ENCODE measurements at places on chromosomes 12 and 14.
A peak's percentile ranks its signal among the peaks of the same experiment; 100 is the strongest.

DNA sequence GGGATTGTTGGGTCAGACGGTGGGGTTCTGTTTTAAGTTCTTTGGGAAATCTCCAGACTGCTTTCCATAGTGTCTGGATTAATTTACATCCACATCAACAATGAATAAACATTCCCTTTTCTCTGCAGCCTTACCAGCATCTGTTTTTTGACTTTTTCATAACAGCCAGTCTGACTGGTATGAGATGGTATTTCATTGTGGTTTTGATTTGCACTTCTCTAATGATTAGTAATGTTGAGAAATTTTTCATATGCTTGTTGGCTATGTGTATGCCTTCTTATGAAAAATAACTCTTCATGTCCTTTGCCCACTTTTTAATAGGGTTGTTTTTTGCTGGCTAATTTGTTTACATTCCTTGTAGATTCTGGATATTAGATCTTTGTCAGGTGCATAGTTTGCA is 140.8 kb upstream of the CNTN1 start:
- no peak for DNase-seq

GRCh38 chr14:44970907-44971306 is 8.9 kb downstream of the TOGARAM1 start:
- no peak for DNase-seq

DNA sequence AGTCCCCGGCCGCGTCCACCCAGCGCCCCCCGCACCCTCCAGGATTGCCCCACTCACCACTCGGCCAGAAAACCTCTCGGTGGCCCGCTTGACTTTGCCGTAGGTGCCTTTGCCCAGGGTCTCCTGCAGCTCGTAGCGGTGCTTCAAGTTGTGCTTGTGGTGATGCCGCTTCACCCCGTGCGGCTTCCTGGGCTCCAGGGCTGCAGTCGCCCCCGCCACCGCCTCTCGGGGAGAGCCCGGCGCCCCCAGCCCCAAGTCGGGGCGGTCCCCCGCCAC is 459 bp downstream of the NUAK1 start:
- no peak for DNase-seq

GRCh38 chr14:26709019-26709418 is 111.2 kb upstream of the NOVA1 start:
- DNase-seq, result no peak

GRCh38 chr12:120455302-120455701 is 9.1 kb downstream of the GATC start:
- DNase-seq, result no peak

- peak; percentile 80 for DNase-seq
These were observed 1181.2 kb downstream of the VRK1 start for GRCh38 chr14:97978341-97978740.

DNA sequence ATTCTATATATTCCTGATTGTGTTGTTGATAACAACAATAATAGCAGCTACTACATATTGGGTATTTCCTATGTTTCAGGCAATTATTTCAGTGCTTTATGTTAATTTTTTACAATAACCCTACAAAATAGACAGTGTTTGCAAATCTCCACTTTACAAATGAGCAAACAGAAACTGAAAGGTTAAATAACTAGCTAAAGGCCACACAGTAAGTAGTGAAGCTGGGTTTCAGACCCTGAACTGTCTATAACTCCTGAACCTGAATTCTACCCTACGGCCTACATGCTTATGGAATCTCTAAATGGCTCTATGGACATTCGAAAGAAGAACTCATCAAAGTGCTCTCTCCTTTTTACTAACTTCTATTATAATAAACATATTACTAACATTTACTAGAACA is 19.7 kb upstream of the NUDT4 start:
- DNase-seq, result no peak

DNA sequence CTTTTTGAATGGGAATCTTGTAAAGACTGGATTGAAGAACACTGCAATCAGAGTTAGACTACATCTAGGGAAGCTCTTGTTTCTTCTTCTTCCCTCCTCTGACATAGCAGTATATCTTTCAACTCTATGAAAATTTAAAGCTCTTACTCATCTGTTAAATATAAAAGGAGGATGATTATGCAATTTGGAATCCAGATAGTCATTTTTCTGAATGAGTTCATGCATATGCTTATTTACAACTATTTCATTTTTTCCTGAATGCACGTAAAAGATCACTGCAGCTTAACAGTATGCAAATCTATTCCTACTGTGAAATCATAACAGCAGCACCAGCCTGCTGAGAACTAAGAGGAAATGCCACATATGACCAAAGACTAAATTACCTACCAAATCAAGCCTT is 133.5 kb upstream of the TMCC3 start:
- no peak for DNase-seq

DNA sequence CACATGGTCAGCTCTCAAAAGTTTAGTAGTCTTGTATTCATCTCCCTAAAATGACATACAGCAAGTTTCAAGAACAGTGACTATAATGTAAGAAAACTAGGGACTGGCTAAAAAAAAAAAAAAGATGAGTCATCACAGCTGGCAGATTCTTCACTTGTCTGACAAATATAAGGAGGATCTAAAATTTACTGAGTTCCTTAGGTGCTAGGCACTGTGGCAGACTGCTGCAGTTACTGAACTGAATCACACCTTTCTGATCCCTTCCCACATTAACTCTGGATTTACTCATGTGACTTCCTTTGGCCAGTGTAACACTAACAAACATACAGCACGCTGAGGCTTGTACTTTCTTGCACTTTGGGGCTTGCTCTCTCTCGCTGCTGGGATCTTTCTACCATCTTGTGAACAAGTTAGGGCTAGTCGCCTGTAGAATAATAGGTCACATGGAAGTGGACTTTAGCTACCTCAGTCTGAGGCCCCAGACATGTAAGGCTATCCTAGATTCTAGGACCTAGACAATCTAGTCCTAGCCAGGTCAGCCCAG is 32.1 kb downstream of the BAZ1A start:
- DNase-seq, result no peak

DNA sequence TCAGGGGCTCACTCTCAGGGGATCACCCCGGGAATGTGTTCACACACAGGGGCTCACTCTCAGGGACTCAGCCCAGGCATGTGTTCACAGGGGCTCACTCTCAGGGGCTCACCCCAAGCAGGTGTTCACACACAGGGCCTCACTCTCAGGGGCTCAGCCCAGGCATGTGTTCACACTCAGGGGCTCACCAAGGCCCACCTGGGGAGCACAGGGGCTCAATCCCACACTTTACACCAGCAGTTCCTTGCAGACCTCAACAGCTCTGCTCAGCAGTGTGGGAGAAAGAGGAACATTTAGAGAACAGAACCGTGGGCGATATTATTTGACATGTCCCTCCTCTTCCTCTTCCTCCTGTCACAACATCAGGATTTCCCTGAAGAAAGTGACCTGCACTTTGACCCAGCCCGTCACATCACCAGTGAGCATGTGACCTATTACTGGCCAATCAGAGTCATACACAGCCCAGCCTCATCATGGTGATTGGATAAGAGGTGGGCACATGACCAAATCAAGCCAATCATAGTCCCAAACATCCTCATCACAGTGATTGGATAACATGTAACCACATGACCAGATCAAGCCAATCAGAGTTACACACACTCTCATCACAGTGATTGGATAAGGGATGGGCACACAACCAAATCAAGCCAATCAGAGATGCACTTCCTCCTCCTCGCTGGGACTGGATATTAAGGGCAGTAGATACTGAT is 359.4 kb upstream of the SFSWAP start:
- no peak for DNase-seq

DNA sequence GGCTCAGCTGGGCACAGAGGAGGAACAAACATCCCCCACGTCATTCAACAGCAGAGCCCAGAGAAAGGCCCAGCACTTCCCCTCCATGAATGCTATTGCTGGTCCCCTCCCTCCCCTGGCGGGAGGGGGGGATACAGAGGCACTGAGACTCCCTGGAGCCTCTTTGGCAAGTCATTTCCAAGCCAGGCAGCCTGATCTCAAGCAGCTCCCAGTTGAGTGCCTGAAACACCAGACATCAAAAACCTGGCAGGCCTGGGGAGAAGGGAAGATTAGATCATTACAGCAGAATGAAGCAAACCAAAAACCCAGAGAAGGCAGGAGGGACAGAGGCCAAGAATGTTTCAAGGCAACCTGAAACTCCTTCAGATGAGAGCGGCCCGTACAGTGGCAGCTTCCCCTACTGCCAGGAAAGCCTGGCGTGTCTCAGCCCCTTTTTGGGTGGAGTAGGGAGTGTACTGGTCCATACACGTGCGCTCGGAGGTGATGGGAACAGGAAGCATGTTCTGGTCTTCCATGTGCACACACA is 92.1 kb downstream of the LRRC74A start:
- DNase-seq, result peak; percentile 57

DNA sequence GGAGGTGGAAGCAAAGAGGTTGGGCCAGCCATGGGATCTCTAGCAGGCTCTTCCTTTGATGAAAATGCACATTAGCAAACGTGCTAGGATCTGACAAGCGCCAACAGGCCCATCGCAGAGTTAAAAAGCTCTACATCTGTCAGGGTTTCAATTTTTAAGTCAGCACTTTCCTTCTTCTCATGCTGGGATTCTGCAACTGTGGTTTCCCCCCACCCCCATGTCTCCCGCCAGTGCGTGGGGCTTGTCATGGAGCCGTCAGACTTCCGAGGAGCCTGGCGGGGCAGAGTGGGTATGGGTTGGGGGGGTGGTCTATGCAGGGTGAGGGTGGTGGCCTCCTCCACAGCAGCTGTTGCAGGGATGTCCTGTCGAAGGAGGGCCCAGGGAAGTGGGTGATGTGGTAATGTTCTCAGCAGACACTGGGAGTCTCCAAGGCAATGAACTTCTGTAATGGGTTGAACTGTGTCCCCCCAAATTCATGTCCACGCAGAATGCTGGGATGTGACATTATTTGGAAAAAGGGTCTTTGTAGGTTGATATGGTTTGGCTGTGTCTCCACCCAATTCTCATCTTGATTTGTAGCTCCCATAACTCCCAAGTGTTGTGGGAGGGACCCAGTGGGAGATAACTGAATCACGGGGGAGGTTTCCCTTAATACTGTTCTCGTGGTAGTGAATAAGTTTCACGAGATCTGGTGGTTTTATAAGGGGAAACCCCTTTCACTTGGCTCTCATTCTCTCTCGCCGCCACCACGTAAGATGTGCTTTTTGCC is 115.2 kb upstream of the MAP1LC3B2 start:
- no peak for DNase-seq

GRCh38 chr14:98181768-98182167 is 1090.2 kb downstream of the BCL11B start:
- DNase-seq, result no peak

GRCh38 chr14:85566603-85567002 is 36.7 kb downstream of the FLRT2 start:
- DNase-seq, result no peak
